HFFc6 (cell line): ENCODE measurements at places on chromosomes 11 and 22. TPM values are rescaled to one million over a fixed set of nuclear protein-coding genes. Genes with fewer than 3 reads are reported as not detected.

DNA sequence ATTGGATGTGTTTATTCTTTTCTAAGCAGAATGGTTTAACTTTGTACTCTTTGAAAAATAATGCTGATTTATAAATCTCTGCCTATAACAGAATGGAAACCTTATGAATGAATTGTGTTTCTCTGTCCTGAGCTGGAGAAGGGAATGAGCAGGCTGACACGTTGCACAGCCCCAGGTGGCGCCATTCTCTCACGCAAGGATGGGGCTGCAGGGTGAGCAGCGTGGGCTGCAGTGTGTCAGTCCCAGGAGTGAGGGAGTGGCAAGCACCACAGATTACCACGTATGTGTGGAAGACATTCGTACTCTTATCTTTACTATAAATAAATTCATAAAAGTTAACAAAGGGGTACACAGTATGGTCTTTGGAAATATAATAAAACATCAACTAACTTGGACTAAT, 33.4 kb downstream of the FDX1 start:
- no peaks in the 10 kb centered on the region for H3K36me3 ChIP-seq
- H3K4me3 ChIP-seq = no peak overlapping the region
- peaks cover 2% of the 10 kb centered on the region; the same call in 1 of the 2 replicates for H3K27me3 ChIP-seq
- no peak overlapping the region; the same call in 1 of the 2 replicates for H3K27ac ChIP-seq
- H3K4me1 ChIP-seq = no peaks in the 10 kb centered on the region

DNA sequence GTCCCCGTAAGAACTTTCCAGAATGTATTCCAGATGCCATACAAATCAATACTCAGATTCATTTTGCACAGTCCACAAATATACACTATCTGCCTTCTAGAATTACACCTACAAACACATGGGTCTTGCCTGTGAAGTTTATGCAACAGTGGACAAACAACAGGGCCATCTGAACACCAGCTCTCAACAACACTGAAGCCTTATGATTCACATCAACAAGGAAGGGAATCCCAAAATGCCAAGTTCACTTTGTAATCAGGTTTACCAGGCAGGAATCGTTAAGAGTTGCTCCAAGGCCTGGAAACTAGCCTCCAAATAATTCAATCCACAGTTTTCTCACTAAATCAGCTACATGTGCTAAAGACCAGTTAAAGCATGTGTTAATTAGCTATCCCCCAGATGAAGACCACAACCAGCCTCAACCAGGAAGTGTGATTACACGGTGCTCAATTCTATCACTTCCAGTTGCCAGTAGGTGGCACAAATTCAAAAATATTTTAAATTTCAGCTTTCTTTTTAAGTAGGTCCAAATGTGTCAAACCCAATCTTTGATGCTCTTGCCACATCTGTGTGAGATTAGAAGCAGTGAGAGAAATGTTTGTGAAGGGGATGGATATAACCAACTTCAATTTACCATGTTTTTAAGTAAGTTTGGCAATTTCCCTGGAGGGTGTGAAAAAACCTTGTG, 139.1 kb upstream of the BDNF start:
- peaks cover 20% of the 10 kb centered on the region for H3K4me1 ChIP-seq
- H3K27ac ChIP-seq = peak overlapping the region; percentile 70
- no peaks in the 10 kb centered on the region for H3K27me3 ChIP-seq

DNA sequence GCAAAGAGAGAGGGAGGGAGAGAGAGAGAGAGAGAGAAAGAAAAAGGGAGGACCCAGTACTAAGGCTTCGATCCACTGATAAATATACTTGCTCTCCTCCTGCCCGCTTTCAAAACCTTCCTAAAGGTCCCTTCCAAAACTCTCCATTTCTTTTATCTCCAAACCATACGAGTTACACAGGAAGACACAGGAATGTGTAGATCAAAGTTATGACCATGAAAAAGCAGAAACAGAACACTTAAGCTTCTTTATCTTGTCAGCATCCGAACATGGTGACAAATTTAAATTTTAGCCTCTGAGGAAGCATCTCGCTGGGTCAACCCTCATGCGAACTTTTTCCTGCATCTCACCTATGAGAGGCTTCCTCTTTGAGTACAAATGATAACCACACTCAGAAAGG, 29.2 kb upstream of the POGLUT3 start:
- H3K4me3 ChIP-seq = no peak overlapping the region
- H3K27ac ChIP-seq = no peak overlapping the region
- H3K4me1 ChIP-seq = no peaks in the 10 kb centered on the region
- peaks cover 13% of the 10 kb centered on the region; the same call in 1 of the 2 replicates for H3K27me3 ChIP-seq
- H3K36me3 ChIP-seq = no peaks in the 10 kb centered on the region
- DNase-seq = no peak

DNA sequence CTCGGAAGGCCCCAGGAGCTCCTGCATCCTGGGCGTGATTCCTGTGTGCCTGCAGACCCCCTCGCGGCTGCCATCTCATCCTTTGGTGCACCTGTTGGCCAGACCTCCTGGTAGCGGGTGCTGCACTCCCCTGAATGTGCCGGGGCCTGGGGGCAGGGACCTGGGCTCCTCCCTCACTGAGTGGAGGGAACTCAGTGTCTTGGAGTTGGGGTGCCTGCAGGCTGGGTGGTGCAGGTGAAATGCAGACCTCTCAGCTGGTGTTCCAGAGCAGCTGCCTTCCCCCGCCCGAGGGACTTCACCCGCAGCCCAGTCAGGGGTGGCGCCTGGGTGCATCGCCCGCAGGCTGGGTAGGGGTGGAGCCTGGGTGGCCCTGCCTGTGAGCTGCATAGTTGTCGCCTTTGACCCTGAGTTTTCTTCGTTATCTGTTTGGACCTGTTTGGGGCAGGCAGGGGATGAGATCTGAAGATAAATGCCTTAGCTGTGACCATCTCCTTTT, 31.4 kb downstream of the LRP5 start:
- no peaks in the 10 kb centered on the region for H3K4me1 ChIP-seq
- no peak overlapping the region for H3K27ac ChIP-seq
- H3K36me3 ChIP-seq = no peaks in the 10 kb centered on the region
- DNase-seq = no peak
- H3K27me3 ChIP-seq = peaks cover 8% of the 10 kb centered on the region

GRCh38 chr11:95154514-95154913, 64.9 kb downstream of the ENDOD1 start:
- peaks cover 4% of the 10 kb centered on the region for H3K27me3 ChIP-seq
- no peaks in the 10 kb centered on the region for H3K36me3 ChIP-seq
- H3K4me1 ChIP-seq = peaks cover 10% of the 10 kb centered on the region
- no peak overlapping the region for H3K4me3 ChIP-seq

DNA sequence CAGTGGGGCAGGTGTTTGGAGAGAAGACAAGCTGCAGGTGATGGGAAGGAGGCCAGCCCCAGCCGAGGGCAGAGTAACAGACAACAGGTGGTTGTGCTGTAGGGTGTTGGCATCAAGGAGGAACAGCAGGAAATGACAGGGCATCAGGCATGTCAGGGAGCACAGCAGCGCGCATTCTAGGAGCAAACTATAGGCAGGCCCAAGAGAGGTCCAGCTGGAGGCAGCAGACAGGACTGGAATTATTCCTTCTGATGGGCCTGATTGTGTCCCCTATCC, 13.6 kb downstream of the ADM start:
- no peak overlapping the region for H3K27ac ChIP-seq
- no peak overlapping the region for H3K4me3 ChIP-seq
- no peaks in the 10 kb centered on the region for H3K36me3 ChIP-seq
- DNase-seq = no peak
- H3K4me1 ChIP-seq = peaks cover 43% of the 10 kb centered on the region
- H3K27me3 ChIP-seq = no peaks in the 10 kb centered on the region

DNA sequence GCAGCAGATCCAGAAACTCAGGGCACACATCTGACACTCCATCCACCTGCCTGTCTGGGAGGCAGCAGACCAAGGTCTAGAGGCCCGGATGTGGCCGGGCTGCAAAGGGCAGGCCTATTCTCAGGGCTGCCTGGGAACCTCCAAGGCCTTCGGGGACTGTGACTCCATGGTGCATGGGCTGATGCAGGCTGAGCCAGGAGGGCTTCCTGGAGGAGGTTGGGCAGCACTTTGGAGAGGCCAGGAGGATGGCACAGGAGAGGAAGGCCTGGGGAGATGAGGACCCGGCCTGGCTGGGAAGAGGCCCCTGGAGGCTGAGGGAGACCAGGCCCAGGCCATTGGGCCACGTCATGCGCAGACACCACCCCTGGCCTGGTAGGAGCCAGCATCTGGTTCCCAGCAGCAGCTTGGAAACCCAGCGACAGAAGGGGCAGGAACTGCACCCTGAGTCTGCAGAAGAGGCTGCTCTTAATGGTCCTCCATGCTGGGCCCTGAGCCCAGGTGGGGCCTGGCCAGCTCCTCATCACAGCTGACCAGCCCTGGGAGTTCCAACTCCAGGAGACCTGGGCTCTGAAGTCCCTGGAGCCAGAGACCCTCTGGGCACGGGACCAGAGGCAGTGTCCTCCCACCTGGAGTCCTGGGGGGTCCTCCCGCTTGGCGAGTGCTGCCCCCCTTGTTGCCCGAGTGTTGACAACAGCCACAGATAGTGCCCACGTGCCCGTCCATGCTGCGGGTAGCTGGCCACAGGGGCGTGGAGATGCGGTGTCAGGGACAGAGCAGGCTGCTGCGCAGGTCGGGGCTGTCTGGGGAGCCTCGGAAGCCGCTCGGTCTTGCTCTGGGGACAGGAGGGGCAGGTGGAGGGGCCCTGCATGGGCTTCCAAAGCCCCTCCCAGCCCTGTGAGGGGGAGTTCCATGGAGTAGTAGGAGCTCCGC, 5.5 kb downstream of the PHLDA2 start:
- H3K27me3 ChIP-seq = peaks cover 5% of the 10 kb centered on the region
- DNase-seq = no peak
- no peak overlapping the region for H3K4me3 ChIP-seq

GRCh38 chr11:4671741-4672140, 25.9 kb downstream of the OR51E2 start:
- no peaks in the 10 kb centered on the region for H3K36me3 ChIP-seq
- no peaks in the 10 kb centered on the region for H3K27me3 ChIP-seq
- H3K4me1 ChIP-seq = no peaks in the 10 kb centered on the region
- H3K4me3 ChIP-seq = no peak overlapping the region
- DNase-seq = no peak

DNA sequence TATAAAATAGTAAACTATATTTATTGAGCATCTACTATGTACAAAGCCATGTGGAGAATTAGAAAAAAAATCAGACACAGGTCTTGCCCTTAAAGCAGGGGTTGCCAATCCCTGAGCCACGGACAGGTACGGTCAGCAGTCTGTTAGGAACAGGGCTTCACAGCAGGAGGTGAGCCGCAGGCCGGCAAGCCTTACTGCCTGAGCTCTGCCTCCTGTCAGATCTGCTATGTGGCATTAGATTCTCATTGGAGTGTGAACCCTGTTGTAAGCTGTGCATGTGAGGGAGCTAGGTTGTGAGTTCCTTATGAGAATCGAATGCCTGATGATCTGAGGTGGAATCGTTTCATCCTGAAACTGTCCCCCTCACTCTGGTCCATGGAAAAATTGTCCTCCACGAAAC, 2.1 kb upstream of the RAG2 start:
- no peak for DNase-seq
- H3K27me3 ChIP-seq = no peaks in the 10 kb centered on the region; the same call in 1 of the 2 replicates
- H3K4me3 ChIP-seq = no peak overlapping the region

- peak overlapping the region; percentile 22; the same call in 1 of the 2 replicates for H3K27ac ChIP-seq
- H3K4me1 ChIP-seq = peaks cover 11% of the 10 kb centered on the region
- DNase-seq = peak; percentile 76
- H3K4me3 ChIP-seq = no peak overlapping the region
Measured at GRCh38 chr11:32071811-32072210, 19.1 kb upstream of the RCN1 start.

DNA sequence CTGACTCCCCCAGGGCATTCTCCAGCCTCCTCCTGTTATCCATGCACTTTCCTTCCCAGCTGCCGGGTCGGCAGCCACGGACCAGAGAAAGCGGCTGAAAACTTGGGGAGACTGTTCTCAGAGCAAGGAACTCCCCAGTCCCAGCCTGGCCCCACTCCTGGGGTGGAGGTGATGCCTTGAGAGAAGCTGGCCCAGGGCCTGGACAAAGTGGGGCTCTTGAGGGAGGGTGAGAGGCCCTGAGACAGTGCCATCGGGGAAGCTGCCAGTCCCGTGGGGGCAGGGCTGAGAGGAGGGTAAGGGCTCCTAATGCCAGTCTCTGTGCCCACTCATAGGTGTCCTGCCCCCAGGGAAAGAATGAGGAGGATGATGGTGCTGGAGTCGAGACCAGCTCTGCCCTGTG, 53.8 kb downstream of the FLRT1 start:
- peaks cover 11% of the 10 kb centered on the region; the same call in 1 of the 2 replicates for H3K4me1 ChIP-seq
- H3K36me3 ChIP-seq = no peaks in the 10 kb centered on the region
- H3K27me3 ChIP-seq = peaks cover 7% of the 10 kb centered on the region
- DNase-seq = no peak
- no peak overlapping the region for H3K4me3 ChIP-seq

GRCh38 chr22:43707648-43708047, 104.5 kb downstream of the EFCAB6 start:
- DNase-seq = no peak
- no peak overlapping the region for H3K4me3 ChIP-seq
- H3K27ac ChIP-seq = no peak overlapping the region
- H3K4me1 ChIP-seq = no peaks in the 10 kb centered on the region
- no peaks in the 10 kb centered on the region; the same call in 1 of the 2 replicates for H3K36me3 ChIP-seq

- no peaks in the 10 kb centered on the region for H3K36me3 ChIP-seq
- H3K27ac ChIP-seq = no peak overlapping the region
- no peaks in the 10 kb centered on the region for H3K4me1 ChIP-seq
- H3K4me3 ChIP-seq = no peak overlapping the region
- DNase-seq = no peak
- H3K27me3 ChIP-seq = peaks cover 12% of the 10 kb centered on the region
Measured at GRCh38 chr11:2201542-2201941, 29.9 kb upstream of the TH start.

DNA sequence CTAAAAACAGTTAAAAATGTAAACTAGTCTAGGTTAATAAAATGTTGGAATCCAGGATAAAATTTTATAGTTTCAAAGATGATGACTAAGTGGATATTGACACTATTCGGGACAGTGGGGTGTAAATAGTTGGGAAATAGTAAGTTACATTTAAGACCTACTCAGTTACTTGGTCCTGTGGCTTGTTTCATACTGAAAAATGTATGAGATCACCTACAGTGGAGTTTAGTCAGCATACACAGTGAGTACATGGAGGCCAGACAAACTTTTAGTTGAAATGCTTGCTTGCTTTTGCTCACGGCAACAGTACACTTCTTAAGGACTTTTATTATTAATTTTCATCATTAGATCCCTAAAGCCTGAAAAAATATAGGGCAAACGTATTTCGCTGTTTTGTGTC, 16.1 kb downstream of the TRIM22 start:
- H3K4me1 ChIP-seq = peaks cover 14% of the 10 kb centered on the region; the same call in 1 of the 2 replicates
- H3K27ac ChIP-seq = 0 out of 2 replicates have a peak overlapping the region, but pooled peaks have one; percentile 3
- H3K4me3 ChIP-seq = no peak overlapping the region
- H3K27me3 ChIP-seq = peaks cover 1% of the 10 kb centered on the region; the same call in 1 of the 2 replicates
- no peak for DNase-seq

FOSL1 gene
- total RNA-seq = 134 to 243 TPM (median 194 TPM) in 3 replicates

OR10G8 gene
- not detected in 3 replicates for total RNA-seq

ENTHD1 gene
- not detected in 3 replicates for total RNA-seq

FOLR3 gene
- total RNA-seq = 9.3 to 13.2 TPM (median 10.2 TPM) in 3 replicates

ACTN3 gene
- total RNA-seq = 0.12 TPM in 1 of 3 replicates, not detected in the others

PPFIBP2 gene
- 5.3 to 8.3 TPM (median 7.2 TPM) in 3 replicates for total RNA-seq

CNGA4 gene
- not detected in 3 replicates for total RNA-seq
